ENCODE measurements at places on chromosomes 3 and 15.

GRCh38 chr15:101178931-101179330, 72.9 kb downstream of the CHSY1 start:
- DNase-seq = no peak

- DNase-seq = no peak
Observed at GRCh38 chr3:86814918-86815655, 175.9 kb downstream of the VGLL3 start.

DNA sequence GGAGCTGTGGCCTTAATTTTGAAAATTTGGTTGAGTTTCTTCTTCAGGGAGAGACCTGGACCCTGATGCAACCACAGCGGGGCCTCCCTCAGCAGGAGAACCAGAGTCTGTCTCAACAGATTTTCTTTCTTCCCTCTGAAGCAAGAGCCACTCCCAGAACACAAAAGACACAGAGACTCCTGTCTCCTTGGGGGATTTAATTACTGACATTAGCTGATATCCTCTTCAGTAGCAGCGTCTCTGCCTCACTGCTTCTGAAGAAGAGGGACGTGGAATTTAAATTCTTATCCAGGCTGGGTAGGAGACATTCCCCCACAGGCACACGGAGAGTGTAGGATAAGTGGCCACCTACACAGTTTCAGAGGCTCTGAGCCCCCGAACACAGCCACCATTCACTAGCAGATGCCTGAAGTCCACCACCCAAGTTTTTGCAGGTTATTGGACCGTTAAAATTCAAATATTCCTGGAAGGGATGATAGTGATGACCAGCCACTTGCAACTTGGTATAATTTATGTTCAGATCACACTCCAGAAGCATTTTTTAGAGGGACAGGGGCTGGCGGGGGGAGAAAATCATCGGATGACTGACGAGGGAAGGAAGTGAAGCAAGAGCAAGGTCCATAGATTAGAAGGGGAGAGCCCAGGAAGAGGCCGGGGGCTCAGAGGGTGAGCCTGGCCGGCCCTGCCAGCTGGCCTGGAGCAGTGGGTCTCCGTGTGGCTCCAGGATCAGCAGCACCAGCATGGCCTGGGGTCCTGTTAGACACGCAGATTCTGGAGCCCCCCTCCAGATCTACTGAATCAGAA, 109.7 kb downstream of the BDH1 start:
- no peak for DNase-seq

DNA sequence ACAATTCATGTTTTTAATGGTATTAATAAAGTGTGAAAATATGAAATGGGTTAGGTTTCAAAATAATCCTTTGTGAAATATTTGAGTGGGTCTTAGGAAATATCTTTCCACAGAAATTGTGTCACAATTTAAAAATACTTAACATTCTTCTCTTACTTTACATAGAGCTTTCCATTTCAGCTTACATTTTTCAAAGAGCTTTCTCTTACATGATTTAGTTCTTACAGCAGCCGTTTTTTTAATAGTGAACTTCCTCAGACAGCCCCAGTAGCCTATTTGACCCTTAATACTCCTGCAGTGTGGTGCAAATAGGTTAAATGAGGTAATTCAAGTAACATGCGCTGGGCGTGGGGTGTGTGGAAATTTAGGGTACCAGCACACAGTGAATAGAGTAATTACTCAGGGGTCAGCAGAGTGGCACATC, 21.8 kb downstream of the P2RY12 start:
- no peak for DNase-seq
